ENCODE measurements at places on chromosomes 5 and 9.
A peak's percentile ranks its signal among the peaks of the same experiment; 100 is the strongest.

GRCh38 chr9:86405926-86406325 lies 51.7 kb upstream of the TUT7 start:
- no peak for DNase-seq

GRCh38 chr5:9370256-9370655 lies 175.6 kb downstream of the SEMA5A start:
- DNase-seq: no peak

- DNase-seq: no peak
Measured at GRCh38 chr5:1497795-1498622, 25.8 kb downstream of the LPCAT1 start.

- no peak for DNase-seq
Measured at GRCh38 chr5:36492984-36493654, 113.3 kb upstream of the SLC1A3 start.

DNA sequence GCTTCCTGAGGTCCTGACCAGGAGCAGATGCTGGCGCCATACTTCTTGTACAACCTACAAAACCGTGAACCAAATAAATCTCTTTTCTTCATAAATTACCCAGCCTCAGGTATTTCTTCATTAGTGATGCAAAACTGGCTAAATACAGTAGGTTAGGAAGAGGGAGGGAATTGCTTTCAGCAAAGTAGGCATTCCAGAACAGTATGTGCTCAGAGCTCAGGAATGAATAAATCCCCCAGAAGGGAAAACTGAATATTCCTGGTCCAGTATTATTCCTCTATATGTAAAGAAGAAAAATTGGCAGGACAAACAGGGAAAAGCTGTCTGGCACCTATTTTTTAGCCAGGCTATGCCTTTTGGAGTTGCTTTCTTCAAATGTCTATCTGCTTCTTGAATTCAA lies 577.1 kb downstream of the PSAT1 start:
- no peak for DNase-seq

GRCh38 chr9:95270790-95271189 lies 46.7 kb downstream of the FANCC start:
- no peak for DNase-seq

GRCh38 chr5:52922384-52922783 lies 66.8 kb upstream of the ITGA2 start:
- no peak for DNase-seq

DNA sequence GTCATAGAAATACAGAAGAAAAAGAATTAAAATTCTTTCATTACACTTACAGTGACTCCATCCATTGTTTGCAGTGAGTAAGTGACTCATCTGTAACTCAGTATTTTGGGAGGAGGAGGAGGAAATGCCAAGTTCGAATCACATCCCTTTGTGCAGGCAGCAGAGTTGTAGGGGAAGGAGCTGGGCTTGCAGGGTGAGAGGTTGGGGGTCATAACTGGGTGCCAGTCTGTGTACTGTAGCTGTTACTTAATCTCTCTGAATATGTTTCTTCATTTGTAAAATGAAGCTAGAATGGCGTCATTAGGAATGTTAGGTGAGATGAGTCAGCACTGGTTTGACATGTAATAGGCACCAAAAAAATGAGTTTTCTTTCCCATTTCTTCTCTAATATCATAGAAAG lies 235.7 kb upstream of the ADAMTSL1 start:
- no peak for DNase-seq

- no peak for DNase-seq
Measured at GRCh38 chr9:98550206-98550820, 158.4 kb downstream of the GABBR2 start.

DNA sequence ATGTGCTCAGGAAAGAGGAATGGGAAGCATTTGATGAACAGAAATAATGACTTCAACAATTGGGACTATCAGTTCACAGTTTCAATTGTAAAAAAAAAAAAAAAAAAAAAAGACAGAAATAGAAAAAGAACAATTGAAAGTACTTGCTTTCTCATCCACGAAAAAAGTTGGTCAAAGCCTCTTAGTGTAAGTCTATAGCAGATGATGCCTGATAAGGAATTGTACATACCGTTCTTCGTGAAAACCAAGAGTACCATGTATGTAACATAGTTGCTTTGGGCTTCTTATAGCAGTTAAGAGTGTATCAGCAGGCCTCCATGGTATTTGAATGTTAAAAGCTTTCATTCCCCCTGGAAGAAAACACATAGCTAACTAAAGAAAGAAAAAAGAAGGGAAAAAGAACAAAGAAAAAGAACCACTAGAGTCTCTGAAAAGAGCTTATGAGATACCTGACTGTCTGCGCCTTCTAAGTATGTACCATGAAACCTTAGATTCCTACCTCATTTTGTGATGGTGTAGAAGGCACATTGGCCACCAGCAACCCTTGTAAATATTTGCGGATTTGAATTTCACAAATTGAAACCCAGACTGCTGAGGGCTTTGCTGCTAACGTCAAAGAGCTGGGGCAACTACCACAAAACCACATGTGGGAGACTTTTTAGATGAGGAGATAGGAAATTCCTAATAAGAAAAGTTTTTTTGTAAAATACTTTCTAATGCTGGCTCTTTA lies 75.2 kb downstream of the TMC1 start:
- no peak for DNase-seq

DNA sequence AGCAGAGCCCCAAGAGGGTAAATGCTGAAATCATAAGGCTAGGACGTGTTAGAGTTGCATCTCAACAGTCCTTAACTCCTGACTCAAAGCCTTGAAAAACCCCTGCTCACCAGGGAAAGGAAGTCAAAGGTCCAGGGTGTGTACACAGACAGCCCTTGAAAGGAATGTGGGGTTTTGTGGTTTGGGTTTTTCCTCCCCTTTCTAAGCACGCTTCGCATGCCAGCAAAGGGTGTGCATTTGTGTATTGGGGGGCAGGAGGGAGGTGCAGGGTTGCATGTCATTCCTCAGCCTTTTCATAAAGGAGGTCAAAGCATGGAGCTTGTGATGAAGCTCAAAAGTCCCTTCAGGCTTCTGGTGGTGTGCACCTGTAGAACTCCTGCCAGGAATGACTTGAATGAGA lies 17.3 kb upstream of the XPA start:
- no peak for DNase-seq

GRCh38 chr5:124349931-124350330 lies 396.5 kb downstream of the ZNF608 start:
- no peak for DNase-seq

GRCh38 chr9:92432972-92433548 lies 8.8 kb upstream of the OMD start:
- DNase-seq: no peak

DNA sequence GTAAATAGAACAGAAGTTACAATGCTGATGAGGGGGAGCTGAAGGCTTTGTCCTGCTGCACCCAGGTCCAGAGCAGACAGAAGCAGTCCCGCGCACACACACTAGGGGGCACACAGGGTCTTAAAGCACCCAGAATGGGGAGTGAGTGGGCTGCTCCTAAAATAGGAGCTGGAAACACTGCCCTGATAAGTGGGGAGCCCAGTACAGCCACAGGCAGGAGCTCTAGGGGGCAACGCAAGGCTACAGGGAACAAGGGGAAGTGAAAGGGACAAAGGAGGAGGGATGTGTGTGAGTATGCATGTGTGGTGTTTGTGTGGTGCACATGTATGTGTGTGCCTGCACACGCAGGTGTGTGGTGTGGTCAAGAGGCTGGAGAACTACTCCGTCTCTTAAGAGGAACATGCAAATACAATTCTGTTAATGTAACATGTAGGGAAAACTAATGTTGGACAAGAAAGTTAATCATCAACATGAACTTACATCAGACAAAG lies 191.5 kb downstream of the ROR2 start:
- DNase-seq: no peak

GRCh38 chr9:75242426-75242825 lies 154.1 kb downstream of the OSTF1 start:
- no peak for DNase-seq

DNA sequence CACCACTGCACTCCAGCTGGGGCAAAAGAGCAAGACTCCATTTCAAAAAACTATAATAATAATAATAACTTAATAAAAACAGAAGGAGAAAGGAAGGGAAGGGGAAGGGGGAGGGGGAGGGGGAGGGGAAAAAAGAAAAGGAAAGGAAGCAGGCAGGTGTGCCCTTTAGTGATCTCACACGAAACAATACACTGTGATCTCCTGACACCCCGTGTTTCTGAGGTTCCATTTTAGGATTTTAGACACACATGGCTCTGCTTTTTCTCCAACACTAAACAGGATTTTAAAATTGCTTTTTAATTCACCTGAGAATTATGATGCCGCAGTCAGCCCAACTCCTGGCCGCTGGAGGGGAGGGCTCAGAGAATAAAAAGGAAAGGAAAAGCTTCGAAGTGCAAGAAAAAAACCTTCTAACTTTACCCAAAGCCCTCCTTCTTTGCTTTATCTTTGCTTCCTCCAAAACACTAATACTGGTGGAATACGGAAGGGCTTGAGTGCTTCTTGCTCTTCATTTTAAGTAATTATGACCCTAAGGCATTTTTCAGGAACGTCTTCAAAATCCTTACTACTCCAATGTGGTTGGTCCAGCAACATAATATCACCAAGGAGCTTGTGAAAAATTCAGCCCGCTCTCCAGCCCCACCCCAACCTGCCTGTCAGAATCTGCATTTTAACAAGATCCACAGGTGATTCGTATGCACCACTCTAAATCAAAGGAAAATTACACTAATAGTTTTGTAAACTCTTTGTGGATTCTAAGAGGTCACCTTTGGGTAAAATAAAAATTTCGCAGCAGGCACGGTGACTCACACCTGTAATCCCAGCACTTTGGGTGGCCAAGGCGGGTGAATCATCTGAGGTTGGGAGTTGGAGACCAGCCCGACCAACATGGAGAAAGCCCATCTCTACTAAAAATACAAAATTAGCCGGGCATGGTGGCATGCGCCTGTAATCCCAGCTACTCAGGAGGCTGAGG lies 66.0 kb downstream of the MYO10 start:
- no peak for DNase-seq

GRCh38 chr9:79896390-79896980 lies 324.7 kb downstream of the TLE4 start:
- DNase-seq: no peak

- DNase-seq: no peak
Measured at GRCh38 chr5:137346281-137346680, 152.8 kb downstream of the SPOCK1 start.

DNA sequence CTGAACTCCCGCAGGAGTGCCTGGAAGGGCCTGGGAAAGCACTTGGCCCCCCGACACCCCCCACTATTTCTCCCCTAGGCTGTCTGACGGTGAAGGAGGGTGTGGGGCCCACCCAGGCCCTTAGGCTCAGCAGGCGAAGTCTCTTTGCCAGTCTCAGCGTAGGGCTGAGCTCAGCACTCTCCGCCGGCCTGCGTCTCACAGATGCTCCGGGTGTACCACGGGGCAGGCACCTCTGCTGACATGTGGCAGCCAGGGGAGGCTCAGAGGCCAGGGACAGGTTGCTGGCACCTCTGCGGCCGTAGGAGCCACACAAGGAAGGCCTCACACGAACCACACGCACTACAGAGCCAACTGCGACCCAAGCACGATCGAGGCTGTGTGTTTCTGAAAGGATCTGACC lies 114.2 kb downstream of the VAV2 start:
- no peak for DNase-seq

GRCh38 chr5:142119051-142119625 lies 10.6 kb downstream of the NDFIP1 start:
- no peak for DNase-seq

- DNase-seq: no peak
Measured at GRCh38 chr5:149420545-149421371, 41.7 kb upstream of the IL17B start.

DNA sequence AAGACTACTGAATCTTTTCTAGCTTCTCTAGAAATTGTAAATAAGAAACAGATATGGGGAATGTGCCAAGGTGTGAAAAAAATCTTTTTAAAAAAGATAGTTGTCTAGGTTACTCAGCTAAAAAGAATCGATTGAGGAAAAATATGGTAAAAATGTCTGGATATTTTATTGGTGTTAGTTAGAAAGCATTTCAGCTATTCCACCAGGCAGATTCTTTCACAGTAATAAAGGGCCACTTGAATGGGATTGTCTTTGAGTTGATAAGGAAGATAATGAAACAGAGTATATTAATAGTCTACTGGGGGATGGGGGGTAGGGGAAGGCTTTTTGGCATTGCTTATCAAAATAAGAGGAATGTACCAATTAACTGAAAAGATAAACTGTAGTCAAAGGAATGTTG lies 51.9 kb downstream of the SLIT3 start:
- no peak for DNase-seq

GRCh38 chr9:1726993-1727759 lies 288.0 kb upstream of the SMARCA2 start:
- DNase-seq: no peak

DNA sequence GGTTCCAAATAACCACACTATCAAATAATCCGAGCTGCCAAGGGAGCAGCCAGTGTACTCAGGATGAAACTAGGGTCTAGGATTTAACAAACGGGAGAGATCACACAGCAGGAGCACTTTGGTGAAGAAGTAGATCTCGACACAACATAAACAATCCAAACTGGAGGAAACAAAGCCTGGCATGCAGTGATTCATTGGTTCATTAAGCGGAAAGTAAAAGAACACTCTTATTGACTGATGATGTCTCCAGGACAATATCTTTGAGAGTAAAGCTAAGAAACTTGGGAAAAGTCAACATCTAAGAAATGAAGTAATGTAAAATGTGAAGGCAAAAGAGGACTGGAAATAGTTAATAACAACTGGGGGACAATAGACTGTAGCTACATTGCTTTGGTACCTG lies 1478.3 kb upstream of the CDH9 start:
- DNase-seq: no peak

GRCh38 chr5:81851481-81852178 lies 100.7 kb upstream of the SSBP2 start:
- DNase-seq: peak; percentile 56

DNA sequence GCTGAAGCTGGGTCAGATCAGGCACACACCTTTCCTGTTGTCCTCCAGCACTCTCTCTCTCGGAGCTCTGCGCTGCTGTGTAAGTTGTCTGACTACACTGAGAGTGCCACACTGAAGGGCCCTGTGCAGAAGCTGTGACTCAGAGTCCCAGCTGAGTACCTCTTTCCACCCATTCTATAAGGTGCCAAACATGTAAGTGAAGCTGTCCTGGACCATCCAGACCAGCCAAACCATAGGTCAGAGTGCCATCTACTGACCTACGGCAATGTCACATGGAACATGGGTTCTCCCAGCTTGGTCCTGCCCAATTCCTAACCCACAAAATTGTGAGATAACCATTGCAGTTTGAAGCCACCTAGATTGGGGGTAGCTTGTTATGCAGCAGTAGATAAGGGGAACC lies 68.2 kb downstream of the ADCY2 start:
- DNase-seq: no peak

GRCh38 chr5:1130218-1130946 lies 18.5 kb upstream of the SLC12A7 start:
- DNase-seq: no peak

GRCh38 chr9:27800159-27800558 lies 226.9 kb upstream of the C9orf72 start:
- DNase-seq: no peak

DNA sequence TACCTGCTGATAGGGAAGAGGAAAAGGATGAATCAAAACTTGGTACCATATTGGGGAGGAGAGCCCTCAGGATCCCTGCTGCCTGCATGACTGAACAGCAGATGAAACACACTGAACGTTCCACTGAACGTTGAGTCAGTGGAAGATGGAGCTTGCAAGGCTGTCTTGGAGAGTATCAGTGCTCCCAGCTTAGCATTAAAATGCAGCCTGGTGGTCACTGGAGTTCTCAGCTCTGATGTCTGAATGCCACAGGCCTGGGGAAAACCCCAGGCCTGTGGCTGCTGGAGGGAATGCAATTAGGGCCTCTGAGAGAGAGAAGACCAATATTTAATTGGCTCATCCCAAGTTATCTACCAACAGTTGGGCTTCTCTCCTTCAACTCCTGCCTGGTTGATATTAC lies 54.5 kb downstream of the PDE4D start:
- no peak for DNase-seq

GRCh38 chr5:94779684-94780083 lies 161.2 kb downstream of the SLF1 start:
- DNase-seq: no peak

Measured in stimulated activated CD8-positive, alpha-beta memory T cell treated with anti-CD3 and anti-CD28 coated beads, Interleukin-4, amount 100 ng/mL, for 1 hour (primary cell).